Frontal cortex (tissue), 4 donors: ENCODE measurements at places on chromosomes 4 and X. TPM values are rescaled to one million over a fixed set of nuclear protein-coding genes. Genes with fewer than 3 reads are reported as not detected.

The CYP2U1 gene
- 11.4 TPM for total RNA-seq

DNA sequence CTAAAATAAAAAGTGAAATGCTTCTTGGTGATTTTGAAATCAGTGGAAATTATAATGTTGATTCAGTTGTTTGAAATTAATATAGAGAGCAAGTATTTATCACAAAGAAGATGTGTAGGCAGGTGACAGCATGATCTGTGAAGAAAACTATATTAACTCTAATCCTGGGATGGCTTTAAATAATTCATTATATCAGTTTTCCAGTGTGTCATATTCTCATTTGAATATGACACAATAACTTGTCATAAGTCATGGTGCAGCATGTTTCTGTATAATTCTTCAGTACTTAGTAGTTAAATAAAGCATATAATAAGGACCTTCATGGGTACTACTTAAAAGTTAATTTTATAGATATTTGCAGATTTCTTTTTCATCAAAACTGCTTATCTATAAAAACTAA is 573.6 kb downstream of the INPP4B start:
- no peak for DNase-seq

DNA sequence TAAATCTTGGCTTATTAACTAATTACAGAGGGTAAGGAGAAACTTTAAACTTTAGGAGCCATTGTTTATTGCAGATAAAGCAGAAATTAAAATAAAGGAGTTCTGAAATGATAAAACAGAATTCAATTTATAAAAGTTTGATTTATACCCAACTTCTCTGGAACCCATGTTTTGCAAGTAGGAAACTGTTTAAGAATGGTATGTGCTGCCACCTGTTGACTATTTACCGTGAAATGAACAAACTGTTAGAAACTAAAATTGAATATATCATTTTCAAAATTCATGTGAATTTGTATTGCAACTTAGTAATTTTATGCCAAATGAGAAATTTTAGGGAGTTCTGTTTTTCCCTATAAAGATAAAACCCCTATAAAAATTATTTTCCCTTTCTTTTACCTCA is 11.0 kb upstream of the TBC1D8B start:
- no peak for DNase-seq

DNA sequence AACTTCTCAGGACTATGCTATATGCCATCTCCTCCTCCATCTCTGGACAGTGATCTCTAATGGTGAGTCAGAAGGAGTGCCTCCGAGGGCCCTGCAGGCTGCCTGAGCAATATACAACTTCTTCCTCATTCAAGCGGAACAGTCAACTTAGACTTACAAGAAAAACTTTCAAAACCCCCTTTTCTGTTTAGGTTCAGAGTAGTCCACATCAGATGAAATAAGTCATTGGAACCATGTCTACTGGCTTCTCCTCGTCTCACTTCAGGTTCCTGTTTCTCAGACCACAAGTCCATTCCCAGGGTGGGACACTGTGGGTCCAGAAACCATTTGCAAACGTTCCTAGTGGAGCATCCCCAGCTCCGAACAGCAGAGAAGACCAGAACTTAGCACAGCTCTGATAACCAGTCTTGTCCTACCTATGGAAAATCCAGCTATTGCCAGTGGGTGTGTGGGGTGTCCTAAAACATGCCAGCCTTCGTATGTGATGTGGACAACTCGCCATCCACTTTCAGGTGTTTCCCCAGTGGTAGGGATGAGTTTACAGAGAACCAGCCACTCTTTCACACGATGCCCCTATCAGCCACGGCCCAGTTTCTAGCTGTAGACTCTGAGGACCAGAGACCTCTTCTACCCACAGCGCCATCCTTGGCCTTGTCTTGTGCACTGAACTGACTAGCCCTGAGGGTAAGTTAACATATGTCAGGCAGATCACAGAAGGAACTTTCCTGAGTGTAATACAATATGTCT is 32.7 kb upstream of the NKRF start:
- no peak for DNase-seq
